ENCODE measurements at places on chromosomes 2 and 18.
A peak's percentile ranks its signal among the peaks of the same experiment; 100 is the strongest.

DNA sequence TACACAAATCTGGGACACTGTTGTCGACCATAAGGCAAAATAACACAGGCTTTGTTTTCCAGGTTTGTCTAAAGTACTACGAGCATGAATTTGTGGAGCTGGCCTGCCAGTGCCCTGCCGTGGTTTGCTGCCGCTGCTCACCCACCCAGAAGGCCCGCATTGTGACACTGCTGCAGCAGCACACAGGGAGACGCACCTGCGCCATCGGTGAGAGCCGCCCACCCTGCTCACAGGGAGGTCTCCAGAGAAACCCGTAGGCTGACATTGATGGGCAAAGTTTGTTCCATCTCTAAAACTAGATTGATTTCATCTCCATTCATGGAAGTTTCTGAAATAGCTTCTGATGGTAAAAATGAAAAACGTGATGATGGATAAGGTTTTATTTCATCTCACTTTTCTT, 50.4 kb upstream of the NFATC1 start:
- DNase-seq, result no peak

GRCh38 chr2:144198116-144198515, 321.8 kb downstream of the ZEB2 start:
- DNase-seq, result no peak

- DNase-seq, result no peak
Observed at GRCh38 chr2:60438653-60439052, 114.8 kb downstream of the BCL11A start.

- DNase-seq, result no peak
Observed at GRCh38 chr18:58105888-58106260, 61.8 kb downstream of the NEDD4L start.

- DNase-seq, result no peak
Observed at GRCh38 chr2:201795607-201796477, 10.5 kb upstream of the CDK15 start.

DNA sequence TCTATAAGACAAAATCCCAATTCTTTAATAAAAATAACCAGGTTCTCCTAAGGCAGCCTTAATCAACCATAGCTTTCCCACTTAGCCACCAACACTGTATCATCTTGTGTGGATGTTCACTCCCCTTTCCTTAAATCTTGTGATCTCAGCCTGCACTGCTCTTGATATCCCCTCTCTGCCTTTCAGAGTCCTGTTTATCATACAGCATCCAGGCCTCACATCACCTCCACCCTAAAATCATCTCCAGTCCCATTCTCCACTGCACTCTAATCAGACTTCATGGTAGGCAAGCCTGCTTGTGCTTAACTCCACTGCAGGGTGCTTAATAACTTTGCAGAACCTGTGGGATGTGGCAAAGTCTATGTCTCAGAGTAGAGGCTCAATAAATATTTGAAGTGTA, 18.8 kb downstream of the ARHGAP15 start:
- no peak for DNase-seq

DNA sequence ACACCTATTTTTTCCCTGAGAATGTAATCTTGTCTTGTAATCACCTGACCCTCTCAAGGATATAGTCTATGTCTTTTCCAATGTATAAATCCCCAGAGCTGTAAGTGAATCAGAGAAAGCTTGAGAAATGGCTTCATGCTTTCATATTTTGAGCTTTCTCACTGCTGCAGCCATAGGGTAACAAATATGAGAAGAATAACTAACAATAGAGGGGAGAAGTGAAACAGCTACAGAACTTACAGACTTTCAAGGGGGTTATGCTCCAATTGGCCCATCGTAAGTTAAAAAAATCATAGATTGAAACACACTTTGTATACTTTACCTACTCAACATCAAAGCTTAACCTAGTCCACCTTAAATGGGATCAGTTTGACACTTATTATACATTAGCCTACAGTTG, 111.0 kb downstream of the CNTNAP5 start:
- DNase-seq, result no peak

- no peak for DNase-seq
Observed at GRCh38 chr2:106115250-106115649, 78.9 kb downstream of the UXS1 start.

DNA sequence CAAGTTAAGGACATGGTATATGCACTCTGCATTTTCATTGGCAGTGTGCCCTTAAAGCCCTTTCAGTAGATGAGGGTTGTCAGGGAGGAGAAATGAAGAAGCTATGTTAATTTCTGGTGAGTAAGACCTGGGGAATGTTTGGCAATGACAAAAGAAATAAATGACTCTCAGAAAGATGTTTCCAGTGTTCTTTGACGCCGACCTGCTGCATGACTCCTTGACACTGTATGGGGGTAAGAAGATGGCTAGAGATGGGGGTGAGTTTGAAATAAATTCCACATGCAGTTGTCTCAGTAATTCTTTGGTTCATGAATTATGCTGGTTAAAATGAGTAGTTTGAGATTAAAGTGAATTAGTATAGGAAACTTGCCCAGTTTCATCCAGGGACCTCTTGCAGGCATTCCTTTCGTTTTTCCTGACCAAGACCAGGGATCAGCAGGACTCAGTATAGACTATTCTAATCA, 5.9 kb downstream of the CCDC121 start:
- DNase-seq, result no peak

GRCh38 chr18:74645679-74646078, 48.0 kb downstream of the ZNF407 start:
- DNase-seq, result no peak

DNA sequence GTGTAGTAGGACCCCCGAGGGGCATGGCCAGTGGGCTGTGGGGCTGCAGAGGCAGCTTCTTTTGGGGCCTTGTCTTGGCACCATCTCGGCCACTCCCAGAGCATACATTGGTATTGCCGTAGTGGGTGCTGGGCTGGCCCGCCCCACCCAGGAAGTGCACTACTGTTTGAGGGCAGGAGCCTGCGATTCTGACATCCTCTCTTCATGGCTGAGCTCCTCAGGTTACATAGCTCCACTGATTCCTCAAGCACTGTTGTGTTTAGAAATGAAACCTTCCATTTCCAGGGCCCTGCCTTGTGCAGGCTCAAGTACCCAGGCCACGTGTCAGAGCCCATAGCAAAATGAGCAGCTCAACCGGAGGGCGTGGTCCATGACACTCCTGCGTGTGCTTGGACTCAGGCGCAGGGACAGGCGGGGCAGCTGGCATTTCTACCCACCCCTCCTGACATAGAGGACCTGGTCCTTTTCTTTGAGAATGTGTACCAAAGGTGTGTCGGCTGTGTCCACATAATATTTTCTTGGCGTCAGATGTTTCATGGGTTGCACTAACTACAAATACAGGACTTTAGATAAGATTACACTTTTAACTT, 67.9 kb downstream of the DGKD start:
- peak; percentile 51 for DNase-seq

GRCh38 chr2:144136297-144137010, 383.5 kb downstream of the ZEB2 start:
- no peak for DNase-seq

DNA sequence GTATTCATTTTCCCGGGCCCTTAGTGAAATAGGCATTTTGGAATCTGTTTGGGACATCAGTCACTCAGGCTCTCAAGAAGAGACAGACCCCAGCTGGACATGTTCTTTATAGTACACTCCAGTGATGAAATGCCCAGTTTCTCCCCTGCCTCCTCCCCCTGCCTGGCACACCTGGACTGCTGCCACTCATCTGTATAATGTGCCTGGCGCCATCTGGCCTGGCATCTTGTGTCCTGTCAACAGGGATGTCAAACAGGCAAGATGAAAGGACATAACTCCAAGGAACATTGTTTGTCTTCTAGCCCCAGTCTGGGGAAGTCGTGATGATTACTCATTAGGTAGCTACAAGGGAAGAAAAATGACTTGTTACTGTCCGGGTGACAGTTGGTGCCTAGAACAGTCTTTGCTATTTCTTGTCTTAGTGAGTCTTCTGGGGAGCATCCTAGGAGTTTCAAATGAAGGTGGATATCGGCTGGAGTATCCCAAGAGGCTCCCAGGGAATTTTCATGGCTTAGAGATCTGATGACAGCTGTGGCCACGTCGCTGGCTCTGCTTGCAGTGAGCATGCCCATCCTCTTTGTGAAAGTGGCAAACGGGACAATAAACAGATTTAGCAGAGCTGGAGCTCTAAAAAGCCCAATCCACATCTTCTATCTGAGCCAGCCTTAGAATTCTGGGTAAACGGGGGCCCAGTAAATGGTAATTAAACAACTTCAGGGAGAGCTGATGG, 153.6 kb downstream of the ALK start:
- no peak for DNase-seq

DNA sequence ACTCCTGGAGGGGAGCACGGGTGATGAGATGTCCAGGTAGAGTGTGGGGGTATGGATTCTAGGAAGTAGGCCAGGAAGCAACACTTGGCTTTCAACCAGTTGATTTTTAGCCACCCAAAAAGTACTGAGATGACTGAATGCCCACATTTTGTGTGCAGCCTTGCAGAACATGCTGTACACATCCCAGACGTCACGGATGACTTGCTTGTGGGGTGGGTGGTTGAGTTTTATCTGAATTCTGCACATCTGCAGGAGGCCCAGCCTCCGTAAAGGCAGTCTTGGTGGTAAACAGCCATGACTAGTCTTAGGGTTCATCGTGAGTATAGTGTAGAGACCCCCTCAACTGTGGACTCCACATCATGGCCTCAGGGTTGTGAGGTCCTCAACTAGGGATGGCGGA, 53.3 kb upstream of the CCDC195 start:
- no peak for DNase-seq
